Suprapubic skin (tissue), 4 donors: ENCODE measurements at places on chromosomes 7 and 10.

DNA sequence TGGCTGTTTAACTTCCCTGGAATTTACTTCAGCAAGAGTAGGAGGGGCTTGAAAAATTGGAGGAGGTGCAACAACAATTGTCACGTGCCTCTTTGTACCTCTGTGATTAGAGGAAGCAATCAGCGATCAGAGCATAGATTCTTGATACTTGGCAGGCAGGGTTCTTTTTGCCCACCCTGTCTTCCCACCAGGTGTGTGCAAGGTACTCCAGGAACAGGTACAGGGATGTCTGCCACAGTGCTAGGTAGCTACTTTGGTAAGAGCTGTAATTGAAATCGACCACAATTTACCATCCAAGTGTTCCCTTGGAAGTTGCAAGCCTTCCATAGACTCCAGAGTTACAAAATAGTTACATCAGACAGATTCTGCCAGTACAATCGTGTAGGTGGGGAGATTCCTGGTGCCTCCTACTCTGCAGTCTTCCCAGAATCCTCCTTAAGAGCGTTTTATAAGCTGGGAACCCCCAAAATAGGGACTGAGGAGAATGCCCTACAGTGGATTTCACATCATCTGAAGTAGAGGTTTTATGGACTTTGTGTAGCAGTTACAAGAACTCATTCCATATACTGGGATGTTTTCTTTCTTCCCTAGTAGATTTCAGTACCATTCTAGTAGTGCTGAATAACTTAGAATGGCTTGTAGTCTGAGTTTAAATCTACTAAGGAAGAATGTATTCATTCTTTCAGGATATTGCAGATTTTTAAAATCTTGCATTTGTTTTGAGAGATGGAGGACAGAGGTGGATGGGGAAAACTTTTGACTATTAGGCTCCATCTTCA is 101.9 kb downstream of the EXOC4 start:
- no peak for DNase-seq

DNA sequence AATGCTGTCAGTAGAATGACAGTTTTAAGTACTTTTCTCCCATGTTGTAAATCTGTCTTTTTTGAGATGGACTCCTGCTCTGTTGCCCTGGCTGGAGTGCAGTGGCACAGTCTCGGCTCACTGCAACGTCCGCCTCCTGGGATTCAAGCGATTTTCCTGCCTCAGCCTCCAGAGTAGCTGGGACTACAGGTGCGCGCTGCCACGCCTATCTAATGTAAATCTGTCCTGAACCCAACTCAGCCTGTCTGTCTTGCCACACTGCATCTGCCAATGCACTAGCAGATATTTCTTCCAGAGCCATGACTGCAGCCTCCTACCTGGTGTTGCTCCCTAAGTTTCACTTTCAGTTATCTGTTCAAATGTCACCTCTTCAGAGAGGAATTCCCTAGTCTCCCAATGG is 264.1 kb downstream of the PHF14 start:
- DNase-seq: no peak

GRCh38 chr7:151083071-151083823 is at the start of gene TMUB1:
TMUB1 (minus strand) TSS chr7:151083493; CDS start chr7:151082563, 930 bp downstream.
- peak; percentile 90 for DNase-seq

DNA sequence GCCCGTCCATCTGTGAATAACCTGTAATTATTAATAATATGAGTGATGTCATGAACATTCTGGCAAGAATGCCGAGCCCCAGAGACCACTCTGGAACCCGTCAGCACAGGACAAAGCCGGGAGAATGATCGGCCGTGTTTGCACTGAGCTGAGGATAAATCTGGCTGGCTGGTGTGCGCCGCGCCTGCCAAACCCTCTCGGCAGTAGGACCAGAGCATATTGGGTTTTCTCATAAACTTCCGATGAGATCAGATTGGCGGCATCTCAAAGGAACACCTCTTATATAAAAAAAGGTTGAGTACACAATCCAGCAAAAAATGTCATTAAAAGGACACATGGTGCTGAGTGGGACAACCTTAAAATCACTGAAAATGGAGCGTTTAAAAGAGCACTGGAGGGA is 296.0 kb upstream of the MKI67 start:
- no peak for DNase-seq

GRCh38 chr10:79140855-79141254 is 72.1 kb downstream of the ZMIZ1 start:
- no peak for DNase-seq

- no peak for DNase-seq
These were observed 4.6 kb upstream of the SLC13A1 start for GRCh38 chr7:123204206-123204835.

- no peak for DNase-seq
These were observed 6.7 kb upstream of the NEBL start for GRCh38 chr10:20903635-20904390.

DNA sequence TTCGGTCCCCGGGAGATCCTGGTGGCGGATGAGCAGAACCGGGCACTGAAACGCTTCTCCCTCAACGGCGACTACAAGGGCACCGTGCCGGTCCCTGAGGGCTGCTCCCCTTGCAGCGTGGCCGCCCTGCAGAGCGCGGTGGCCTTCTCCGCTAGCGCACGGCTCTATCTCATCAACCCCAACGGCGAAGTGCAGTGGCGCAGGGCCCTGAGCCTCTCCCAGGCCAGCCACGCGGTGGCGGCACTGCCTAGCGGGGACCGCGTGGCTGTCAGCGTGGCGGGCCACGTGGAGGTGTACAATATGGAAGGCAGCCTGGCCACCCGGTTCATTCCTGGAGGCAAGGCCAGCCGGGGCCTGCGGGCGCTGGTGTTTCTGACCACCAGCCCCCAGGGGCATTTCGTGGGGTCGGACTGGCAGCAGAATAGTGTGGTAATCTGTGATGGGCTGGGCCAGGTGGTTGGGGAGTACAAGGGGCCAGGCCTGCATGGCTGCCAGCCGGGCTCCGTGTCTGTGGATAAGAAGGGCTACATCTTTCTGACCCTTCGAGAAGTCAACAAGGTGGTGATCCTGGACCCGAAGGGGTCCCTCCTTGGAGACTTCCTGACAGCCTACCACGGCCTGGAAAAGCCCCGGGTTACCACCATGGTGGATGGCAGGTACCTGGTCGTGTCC is 3.7 kb downstream of the TRIM56 start:
- DNase-seq: no peak

GRCh38 chr10:14573666-14574261 is 200.9 kb downstream of the FAM107B start:
- DNase-seq: no peak

GRCh38 chr7:111853201-111853990 is 291.1 kb upstream of the IMMP2L start:
- DNase-seq: no peak

GRCh38 chr10:62582101-62582705 is 208.0 kb downstream of the ZNF365 start:
- no peak for DNase-seq

DNA sequence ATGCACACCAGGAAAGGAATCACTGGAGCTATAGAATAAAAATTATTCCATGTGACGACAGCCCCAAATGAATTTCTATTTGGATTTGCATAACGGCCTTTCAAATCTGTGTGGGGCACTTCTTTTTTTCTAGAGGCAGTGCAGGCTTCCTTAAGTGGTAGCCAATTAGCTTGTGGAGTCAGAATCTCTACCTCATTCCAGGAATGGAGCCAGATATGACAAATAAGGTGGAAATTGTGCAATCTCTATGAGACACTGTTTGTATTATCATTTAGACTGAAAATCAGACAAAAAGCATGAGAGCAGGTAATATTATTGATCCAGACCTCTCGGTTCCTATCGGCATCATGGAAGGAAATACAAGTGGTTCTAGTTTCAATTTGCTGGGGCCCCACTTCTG is 78.7 kb downstream of the BEND7 start:
- DNase-seq: no peak

GRCh38 chr7:95104739-95105138 is 197.3 kb downstream of the PPP1R9A start:
- DNase-seq: no peak

DNA sequence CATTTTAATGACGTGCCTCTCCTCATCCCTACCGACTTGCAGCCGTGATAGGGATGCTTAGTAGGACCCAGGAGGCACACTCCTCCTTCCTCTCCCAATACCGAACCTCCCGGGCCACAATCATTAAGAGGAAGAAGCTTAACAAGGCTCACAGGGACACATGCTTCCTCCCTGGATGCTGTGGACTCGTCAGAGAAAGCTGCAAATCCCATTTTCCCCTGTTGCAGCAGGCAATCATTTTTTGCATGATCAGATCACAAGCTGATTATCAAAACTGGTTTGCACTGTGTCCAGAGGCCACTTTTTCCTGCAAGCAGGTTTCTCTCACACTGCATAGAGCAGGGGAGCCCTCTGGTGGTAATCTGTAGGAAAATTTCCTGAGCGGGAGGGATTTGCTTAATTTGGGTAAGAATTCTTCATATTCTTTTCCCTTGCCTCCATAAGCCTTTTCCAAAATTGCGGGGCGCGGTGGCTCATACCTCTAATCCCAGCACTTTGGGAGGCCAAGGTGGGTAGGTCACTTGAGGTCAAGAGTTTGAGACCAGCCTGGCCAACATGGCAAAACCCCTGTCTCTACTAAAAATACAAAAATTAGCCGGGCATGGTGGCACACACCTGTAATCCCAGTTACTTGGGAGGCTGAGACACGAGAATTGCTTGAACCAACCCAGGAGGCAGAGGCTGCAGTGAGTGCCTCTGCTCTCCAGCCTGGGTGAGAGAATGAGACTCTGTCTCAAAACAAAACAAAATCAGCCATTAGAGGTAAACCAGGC is 16.1 kb upstream of the LAMB4 start:
- no peak for DNase-seq

GRCh38 chr10:7529638-7530037 is 118.8 kb upstream of the SFMBT2 start:
- DNase-seq: no peak

DNA sequence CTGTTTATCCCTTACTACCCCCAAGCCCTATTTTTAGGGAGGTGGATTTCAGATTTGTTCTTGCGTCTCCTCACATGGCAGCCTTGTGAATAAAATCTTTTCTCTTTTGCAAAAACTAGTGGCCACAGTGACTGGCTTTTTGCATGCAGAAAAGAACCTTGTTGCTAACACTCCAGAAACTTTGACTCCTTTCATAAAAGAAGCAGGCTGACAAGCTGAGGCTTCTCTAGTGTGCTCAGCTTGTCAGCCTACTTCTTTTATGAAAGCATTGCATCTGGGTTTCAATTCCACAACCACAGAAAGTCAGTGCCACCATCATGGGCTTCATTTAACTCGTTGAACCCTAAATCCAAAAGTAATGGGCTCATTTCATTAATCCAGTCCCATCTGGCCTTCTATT is 761.0 kb upstream of the COBL start:
- DNase-seq: no peak

DNA sequence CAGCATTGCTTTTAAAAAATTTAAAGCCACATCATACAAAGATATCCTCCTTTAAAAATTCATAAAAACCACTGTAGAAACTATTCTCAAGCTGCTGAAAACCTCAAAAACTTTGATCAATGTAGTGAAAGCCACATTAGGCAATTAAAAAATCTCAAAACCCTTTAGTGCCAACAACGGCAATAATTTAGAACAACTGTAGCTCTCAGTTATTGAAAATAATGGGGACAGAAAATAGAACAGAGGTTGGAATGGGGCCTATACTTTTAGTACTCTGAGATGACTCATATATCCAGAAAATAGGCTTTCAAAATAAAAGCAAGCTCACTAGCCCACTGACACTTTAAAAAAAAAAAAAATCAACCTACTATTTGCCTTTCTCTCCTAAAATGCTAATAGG is 87.5 kb downstream of the GSAP start:
- DNase-seq: no peak
